ENCODE measurements at places on chromosomes 11 and 22. TPM values are rescaled to one million over a fixed set of nuclear protein-coding genes. Genes with fewer than 3 reads are reported as not detected.
A peak's percentile ranks its signal among the peaks of the same experiment; 100 is the strongest.

DNA sequence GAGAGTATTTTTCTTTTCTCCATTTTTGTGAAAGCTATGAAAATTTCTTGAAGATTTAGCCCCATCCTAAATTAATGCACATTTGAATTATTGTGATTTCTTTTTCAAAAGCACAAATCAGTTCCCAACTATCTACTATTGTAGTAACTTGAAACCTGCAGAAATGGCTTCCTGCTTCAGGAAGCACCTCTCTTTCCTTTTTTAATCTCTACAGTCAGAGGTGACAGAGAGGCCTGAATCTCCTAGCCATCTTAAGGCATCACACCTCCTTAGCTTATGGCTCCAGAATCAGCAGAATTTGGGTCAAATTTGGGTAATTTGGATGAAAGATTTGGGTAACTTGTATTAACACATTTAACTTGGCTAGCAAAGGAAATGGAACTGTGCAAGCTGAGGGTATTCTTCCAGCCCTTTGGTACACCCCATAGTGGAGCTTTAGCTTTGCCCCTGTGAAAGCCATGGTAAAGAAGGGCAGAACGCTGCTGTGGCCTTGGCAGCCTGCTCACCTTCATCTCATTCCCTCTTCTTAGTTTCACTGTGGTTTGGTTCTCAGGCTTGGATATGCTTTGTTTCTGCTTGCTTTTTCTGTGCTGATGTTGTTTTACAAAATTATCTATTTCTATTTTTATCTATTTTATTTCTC is 16.2 kb downstream of the TBCEL start:
- no peak overlapping the region for H3K4me3 ChIP-seq
- DNase-seq: no peak
- no peak overlapping the region for H3K27ac ChIP-seq
- no peaks in the 10 kb centered on the region for H3K27me3 ChIP-seq
- H3K4me1 ChIP-seq: peaks cover 12% of the 10 kb centered on the region

MN1 gene
- 4.3 TPM for total RNA-seq

DNA sequence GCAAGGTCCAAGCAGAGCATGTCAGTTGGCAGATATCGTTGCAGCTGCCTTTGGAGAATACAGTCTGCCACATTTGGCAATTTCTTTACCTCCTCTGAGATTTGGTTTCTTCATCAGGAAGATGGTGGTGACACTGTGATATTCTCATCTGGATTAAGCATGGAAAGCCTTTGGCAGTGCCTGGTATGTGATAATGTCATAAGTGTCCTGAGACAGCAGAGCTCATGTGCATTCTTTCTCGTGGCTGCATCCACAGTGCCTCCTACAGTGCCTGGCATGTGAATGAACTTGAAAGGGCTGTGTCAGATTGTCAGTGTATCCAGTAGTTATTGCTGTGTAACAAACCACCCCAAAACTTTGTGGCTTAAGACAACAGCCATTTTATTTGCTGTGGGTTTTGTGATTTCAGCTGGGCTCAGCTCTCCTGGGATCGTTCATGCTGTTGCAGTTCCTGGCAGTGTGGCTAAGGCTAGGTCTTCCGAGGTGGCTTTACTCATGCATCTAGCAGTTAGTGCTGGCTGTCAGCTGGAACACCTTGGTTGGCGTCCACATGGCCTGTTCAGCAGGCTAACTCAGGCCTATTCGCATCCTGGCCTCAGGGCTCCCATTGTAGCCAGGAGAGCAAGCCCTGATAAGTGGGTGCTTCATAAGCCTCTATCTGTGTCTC is 35.7 kb upstream of the MICAL2 start:
- no peak for DNase-seq
- no peak overlapping the region for H3K4me3 ChIP-seq
- peaks cover 15% of the 10 kb centered on the region for H3K4me1 ChIP-seq
- no peaks in the 10 kb centered on the region for H3K36me3 ChIP-seq

ADM2 gene
- total RNA-seq: 1.0 TPM

DNA sequence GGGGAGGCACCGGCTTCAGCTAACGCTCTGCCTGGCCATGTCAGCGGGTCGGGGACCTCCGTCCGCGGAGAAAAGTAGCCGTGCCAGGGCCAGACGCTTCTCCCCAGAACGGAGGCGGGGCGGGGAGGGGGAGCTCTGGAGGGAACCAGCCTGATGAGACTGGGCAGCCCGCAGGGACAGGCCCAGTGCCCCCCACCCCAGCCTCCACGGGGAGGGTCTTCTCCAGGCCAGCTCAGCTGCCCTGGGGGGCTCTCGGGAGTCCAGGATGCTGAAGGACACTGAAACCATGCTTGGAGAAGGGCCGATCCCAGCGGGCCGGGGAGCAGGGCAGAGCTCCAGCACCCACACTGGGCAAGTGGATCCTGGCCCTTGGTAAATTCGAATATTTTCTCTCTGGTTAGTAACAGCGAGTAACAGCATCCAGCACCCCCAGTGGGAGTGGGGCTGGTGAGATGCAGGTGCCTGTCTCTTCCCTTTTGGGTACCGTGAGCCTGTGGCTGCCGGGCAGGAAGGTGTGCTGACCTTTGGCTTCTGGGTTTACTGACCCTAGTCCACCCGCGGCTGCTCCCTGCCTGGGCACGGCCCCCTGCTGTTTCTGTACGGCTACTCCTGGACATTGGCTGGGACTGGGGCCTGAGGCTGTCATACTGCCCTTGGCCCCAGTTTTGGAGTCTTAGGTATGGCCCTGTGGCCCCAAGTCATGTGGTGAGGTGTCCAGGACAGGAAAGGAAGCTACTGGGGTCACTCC is 35.8 kb downstream of the GRAMD4 start:
- no peaks in the 10 kb centered on the region for H3K36me3 ChIP-seq
- no peak overlapping the region for H3K4me3 ChIP-seq
- H3K4me1 ChIP-seq: peaks cover 10% of the 10 kb centered on the region
- DNase-seq: no peak

DNA sequence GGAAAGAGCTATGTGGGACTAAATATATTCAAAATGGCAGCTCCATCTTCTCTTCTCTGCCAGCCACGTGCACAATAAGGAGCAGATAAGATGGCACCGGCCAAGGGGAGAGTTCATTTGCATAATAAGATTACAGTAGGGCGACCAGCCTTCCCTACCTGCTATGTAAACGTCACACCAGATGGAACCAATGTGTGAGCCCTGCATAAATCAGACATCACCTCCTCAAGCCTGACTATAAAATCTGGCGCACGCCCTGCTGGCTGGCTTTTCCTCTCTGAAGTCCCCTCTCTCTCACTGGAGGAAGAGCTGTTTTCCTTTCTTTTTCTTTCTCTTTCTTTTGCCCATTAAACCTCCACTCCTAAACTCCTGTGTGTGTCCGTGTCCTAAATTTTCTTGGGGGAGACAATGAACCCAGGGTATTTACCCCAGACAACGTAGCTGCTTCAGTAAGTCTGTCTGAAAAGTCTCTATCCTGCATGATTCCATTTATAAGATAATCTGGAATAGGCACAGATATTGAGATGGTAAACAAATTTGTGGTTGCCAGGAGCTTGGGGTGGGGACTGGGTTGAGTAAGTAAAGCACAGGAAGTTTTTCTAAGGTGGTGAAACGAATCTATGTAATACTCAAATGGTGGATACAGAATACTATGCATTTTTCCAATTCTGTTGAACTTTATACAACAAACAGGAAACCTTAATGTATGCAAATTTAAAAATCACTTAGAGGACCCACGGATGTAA is 670.0 kb upstream of the KIRREL3 start:
- H3K27me3 ChIP-seq: no peaks in the 10 kb centered on the region
- H3K27ac ChIP-seq: no peak overlapping the region
- no peaks in the 10 kb centered on the region for H3K36me3 ChIP-seq
- DNase-seq: no peak

- H3K27ac ChIP-seq: no peak overlapping the region
- DNase-seq: no peak
- no peaks in the 10 kb centered on the region for H3K27me3 ChIP-seq
- H3K36me3 ChIP-seq: no peaks in the 10 kb centered on the region
- H3K4me3 ChIP-seq: no peak overlapping the region
- H3K4me1 ChIP-seq: no peaks in the 10 kb centered on the region
Measured at GRCh38 chr22:30127749-30128166, 47.5 kb downstream of the HORMAD2 start.

DNA sequence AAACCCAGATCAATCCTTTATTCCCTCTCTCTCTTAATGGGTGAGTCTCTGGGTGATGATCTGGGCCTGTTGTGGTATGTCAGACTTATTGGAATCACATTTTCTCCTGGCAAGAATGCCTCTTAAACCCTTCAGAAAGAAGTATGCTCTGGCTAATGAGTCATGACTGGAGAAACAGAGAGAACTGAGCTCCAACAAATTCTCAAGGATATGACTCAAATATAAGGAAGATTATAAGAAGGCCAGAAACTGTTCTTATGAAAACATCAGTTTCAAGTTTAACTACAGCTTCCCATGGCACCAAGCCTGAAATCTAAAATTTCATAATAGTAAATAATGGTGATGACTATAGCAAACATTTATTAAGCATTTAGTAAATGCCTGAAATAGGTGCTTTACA is 83.9 kb downstream of the OR5AK2 start:
- H3K4me3 ChIP-seq: no peak overlapping the region
- no peak for DNase-seq
- no peaks in the 10 kb centered on the region for H3K36me3 ChIP-seq
- no peaks in the 10 kb centered on the region for H3K4me1 ChIP-seq

- DNase-seq: no peak
- peaks cover 4% of the 10 kb centered on the region for H3K4me1 ChIP-seq
Measured at GRCh38 chr11:73461964-73462363, 85.8 kb downstream of the RELT start.

GRCh38 chr11:9613118-9613829 is 39.8 kb downstream of the WEE1 start:
- no peaks in the 10 kb centered on the region for H3K27me3 ChIP-seq
- no peaks in the 10 kb centered on the region for H3K36me3 ChIP-seq
- peak overlapping the region; percentile 35 for H3K4me3 ChIP-seq
- H3K4me1 ChIP-seq: peaks cover 5% of the 10 kb centered on the region
- peak overlapping the region; percentile 97 for H3K27ac ChIP-seq

GRCh38 chr11:108592591-108593213 is 866 bp downstream of the EXPH5 start:
- H3K4me1 ChIP-seq: no peaks in the 10 kb centered on the region
- peak overlapping the region; percentile 59 for H3K4me3 ChIP-seq
- no peak overlapping the region for H3K27ac ChIP-seq
- H3K36me3 ChIP-seq: no peaks in the 10 kb centered on the region
- no peaks in the 10 kb centered on the region for H3K27me3 ChIP-seq
- DNase-seq: peak; percentile 27

- no peaks in the 10 kb centered on the region for H3K36me3 ChIP-seq
- H3K27me3 ChIP-seq: no peaks in the 10 kb centered on the region
- no peak overlapping the region for H3K4me3 ChIP-seq
- no peak overlapping the region for H3K27ac ChIP-seq
- no peak for DNase-seq
- H3K4me1 ChIP-seq: no peaks in the 10 kb centered on the region
Measured at GRCh38 chr22:25959818-25960774, 209.2 kb upstream of the SEZ6L start.

- no peak overlapping the region for H3K4me3 ChIP-seq
- no peak for DNase-seq
- no peaks in the 10 kb centered on the region for H3K4me1 ChIP-seq
- no peak overlapping the region for H3K27ac ChIP-seq
Measured at GRCh38 chr11:80673566-80673965, 1232.7 kb upstream of the TENM4 start.

GRCh38 chr11:65794570-65795510 is 8.0 kb downstream of the OVOL1 start:
- H3K27ac ChIP-seq: no peak overlapping the region
- no peaks in the 10 kb centered on the region for H3K27me3 ChIP-seq
- DNase-seq: no peak
- no peak overlapping the region for H3K4me3 ChIP-seq
- H3K4me1 ChIP-seq: no peaks in the 10 kb centered on the region
- H3K36me3 ChIP-seq: no peaks in the 10 kb centered on the region

DNA sequence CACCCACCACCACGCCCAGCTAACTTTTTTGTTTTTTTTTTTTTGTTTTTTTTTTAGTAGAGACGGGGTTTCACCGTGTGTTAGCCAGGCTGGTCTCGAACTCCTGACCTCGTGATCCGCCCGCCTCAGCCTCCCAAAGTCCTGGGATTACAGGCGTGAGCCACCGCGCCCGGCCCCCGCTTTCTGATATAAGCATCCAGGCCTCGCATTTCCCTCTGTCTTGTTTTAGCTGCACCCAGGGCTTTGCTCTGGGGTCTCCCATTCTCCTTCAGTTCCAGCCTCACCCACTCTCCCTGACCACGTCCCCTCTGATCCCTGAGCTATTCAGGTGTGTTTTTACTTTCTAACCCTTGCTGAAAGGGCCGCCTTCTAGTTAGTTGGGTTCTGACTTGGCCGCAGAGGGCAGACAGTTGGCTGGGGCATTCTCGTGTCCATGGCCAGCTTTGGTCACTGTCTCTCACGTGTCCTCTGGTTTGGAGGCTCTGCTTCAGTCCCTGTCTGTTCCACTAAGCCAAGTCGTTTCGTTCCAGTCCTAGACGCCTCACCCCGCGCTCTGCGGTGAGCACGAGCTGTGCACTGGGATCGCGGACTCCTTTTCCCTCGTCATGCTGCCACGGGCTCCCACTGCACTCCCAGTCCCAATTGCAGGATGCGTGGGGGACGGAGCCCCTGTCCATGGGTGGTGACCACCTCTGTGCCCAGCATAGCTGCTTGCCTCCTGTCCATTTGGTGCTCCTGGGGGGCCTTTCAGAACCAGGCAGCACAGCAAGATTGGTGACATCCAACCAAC is 6.0 kb upstream of the TNNT3 start:
- no peaks in the 10 kb centered on the region for H3K36me3 ChIP-seq
- peaks cover 9% of the 10 kb centered on the region for H3K4me1 ChIP-seq
- H3K4me3 ChIP-seq: no peak overlapping the region
- no peaks in the 10 kb centered on the region for H3K27me3 ChIP-seq
- H3K27ac ChIP-seq: no peak overlapping the region
